ENCODE measurements at places on chromosomes 6 and 20.

GRCh38 chr6:33999567-33999966 lies 146.3 kb downstream of the GRM4 start:
- DNase-seq, result no peak

DNA sequence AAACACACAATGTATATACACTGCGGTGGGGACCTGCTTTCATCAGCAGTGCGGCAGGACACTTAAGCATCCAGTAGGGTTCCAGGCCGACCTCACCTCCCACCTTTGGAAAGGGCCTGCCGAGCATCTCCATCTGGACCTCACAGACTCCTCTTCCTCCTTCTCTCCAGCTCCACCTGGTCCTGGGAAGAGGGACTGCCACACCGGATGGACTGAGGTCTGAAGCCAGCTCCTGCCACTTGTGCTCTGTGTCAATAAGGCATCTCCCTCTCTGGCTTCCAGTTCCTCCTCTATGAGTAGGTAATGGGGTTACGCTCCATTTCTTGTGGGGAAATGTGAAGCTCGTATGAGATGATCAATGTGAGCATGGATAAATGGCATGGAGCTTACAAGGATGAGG lies 19.1 kb upstream of the NNAT start:
- no peak for DNase-seq

GRCh38 chr6:11854408-11855165 lies 76.0 kb upstream of the ADTRP start:
- DNase-seq, result no peak

DNA sequence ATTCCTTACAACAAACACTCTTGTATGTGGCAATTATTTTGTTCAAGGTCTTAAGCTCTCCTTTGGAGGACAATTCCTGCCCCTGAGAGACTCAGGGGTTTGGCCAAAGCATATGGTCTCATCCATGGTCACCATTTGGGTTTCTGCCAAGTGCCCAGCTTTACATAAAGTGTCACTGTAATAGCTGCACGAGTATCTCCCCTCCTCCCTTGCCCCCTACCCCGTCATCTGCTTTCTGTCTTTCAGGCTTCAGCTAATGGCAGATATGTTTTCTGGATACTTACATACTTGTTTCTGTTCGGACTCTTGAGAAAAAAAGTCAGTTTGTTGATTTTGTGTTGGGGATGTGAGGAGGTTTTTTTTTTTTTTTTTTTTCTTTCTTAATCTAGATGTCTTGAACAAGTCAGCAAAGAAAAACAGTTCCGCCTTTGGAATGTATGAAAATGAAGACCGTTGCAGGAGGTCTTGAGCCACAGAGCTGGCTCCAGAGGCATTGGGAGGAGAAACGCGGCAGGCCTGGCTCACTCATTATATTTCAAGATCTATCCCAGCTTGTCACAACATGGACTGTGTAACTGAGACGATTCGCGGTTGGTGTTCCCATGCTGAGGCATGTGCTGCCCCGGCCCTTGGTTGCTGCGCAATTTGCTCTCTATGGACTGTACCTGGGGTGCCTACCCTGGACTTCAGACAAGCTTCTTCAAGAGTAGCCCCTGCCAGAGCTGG lies 32.6 kb upstream of the STX16 start:
- no peak for DNase-seq

DNA sequence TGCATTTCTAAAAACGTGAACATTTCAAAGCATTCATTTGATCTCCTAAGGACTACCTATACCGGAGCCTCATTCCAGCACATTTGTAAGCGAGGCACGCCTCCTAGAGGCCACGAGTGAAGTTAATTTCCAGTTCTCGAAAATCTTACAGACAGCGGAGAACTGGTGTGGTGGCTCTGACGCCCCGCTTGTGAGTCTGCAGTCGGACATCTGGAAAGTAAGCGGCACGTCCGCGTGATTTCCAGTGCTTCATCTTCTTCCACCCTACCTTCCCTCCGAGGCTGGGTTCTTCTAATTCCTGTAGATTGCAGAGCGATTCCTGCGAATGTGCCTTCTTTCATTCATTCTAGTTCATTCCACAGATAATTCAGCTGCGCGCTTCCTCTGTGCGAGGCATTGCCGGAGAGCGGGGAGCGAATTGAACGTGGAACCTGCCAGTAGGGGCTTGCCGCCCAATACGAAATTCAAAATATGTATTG lies 810 bp upstream of the PRIM2 start:
- DNase-seq, result peak; percentile 62

DNA sequence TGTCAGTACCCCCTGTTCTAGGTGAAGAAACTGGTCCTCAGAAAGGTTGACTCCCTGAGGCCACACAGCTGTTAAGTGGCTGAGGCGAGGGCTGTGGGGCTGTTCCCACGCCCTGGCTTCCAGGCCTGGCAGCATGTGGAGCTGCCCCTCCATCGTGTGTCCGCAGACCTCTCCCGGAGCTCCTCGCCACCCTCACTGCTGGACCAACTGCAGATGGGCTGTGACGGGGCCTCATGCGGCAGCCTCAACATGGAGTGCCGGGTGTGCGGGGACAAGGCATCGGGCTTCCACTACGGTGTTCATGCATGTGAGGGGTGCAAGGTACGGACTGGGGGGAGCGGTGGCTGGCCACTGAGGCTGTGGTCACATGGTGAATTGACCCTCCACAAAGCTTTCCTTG lies 32.2 kb upstream of the FANCE start:
- no peak for DNase-seq

GRCh38 chr6:90274451-90275030 lies 22.1 kb downstream of the BACH2 start:
- DNase-seq, result no peak

DNA sequence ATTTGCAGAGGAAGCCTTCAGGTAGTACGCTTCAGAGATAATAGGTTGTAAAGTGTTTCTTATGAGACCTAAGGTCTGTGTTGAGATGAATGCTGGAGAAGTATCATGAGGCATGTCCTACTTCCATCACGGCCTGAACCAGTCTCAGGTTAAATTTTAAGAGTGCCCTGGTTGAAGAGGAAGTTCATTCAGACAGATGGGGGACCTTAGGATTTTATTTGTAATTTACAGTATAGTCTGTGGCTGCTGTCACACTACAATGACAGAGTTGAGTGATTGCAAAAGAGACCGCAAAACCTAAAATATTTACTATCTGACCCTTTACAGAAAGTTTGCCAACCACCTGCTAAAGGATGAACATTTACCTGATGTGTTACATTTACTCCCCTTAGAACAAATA lies 70.9 kb downstream of the UST start:
- DNase-seq, result no peak

DNA sequence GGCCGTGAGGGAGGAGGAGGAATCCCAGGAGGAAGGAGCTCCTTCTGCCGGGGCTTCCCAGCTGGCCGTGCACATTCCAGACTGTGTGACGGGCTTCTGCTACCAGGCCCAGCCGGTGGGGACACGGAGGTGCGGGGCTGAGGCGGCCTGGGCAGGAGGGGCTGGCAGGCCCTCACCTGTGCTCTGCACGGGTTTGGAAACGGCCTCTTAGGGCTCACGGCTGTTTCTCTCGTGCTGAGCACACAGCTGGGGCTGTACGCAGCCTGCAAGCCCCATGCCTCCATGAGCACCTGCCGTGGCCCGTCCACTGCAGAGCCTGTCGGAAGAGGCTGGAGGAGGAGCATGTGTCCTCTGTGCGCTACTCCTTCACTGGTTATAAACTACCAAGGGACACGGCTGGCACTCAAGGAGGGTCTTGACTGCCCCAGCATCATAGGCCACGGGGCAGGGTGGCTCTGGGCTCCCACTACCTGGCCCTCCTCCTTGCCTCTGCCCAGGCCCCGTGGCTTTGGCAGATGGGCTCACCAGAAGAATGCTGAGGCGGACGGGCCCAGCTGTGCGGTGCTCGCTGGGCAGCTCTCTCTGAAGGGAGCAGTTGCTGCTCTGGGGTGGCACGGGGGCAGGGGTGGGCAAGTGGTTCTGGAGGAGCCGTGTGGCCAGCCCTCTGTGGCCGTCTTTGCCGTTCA lies 15.8 kb downstream of the NPEPL1 start:
- DNase-seq, result no peak

GRCh38 chr6:129150507-129150906 lies 267.6 kb downstream of the LAMA2 start:
- DNase-seq, result no peak

GRCh38 chr20:24998121-24998520 lies 5.6 kb upstream of the APMAP start:
- no peak for DNase-seq

- no peak for DNase-seq
These were observed 46.3 kb upstream of the NCOA3 start for GRCh38 chr20:47455133-47456040.

- no peak for DNase-seq
These were observed 8.7 kb upstream of the CCN5 start for GRCh38 chr20:44706301-44707017.

DNA sequence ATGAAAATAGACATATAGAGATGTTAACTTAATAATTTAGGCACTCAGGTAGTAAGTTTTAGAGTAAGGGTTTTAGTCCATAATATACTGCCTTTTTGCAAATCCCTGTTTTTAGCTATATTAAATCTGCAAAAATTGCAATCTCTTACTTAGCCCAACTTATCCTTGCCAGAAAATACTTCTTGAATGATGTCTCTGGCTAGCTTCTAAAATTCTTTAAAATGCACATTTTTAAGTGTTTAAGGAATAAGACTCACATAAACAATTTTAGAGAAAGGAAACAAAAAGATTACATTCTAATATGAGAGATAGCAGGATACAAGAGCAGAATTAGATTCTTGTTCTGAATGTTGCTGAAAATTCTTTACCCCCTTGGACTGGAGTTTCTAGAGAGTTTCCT lies 25.8 kb upstream of the RFPL4B start:
- no peak for DNase-seq

- no peak for DNase-seq
These were observed 63.2 kb downstream of the NOL4L start for GRCh38 chr20:32521780-32522525.

DNA sequence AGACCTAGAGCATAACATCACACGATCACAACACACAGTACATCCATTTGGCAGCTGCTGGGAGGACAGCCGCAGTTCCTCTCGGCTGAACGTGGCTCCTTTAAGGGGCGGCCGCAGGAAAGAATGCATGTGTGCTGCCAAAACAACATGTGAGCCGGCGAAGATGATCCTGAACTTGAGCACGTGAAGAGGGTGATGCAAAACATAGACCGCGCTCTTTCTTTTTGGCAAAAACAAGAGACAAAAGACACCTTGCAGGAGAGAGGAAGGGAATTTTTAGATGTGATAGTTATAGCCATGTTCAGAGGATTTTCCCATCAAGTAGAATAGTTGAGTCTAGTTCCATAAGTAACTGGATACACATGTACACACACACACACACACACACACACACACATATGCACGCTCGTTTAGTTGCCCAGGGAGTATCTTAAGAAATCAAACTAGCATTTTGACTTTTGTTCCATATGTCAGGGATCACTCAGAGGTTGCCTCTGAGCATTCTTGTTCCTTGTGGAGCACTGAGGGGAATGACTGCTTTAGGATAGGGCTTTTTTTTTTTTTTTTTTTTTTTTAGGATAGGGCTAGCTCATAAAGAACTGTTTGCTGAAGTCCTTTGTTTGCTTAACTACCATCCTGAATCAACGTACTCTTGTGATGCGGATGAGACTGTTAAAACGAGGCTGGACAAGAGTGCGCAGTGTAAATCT lies 21.7 kb upstream of the RANBP9 start:
- no peak for DNase-seq

- no peak for DNase-seq
These were observed 121.1 kb downstream of the CDKAL1 start for GRCh38 chr6:20655317-20655716.

DNA sequence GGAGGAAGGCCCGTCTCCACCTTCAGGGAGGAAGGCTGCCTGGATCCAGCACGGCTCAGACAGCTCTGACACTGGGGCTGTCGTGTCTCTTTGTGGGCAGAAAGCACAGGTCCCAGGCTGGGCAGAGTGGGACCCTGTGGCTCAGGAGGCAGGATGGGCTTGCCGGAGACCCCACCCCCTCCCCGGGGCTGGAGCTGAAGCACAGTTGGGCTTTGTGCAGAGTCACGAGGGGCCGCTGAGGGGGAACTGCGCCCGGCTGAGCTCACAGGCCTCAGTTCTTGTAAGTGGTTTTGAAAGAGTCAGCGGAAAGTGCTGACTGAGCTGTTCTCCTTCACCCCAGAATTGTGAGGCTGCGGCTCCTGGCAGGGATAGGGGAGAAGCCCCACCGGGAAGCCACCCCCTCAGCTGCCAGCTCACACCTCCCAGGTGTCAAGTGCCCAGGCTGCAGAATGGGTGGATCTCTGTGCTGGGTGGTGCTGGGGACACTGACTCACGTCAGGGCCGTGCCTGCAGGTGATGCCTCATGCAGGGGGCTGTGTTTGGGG lies 145.5 kb upstream of the RNF24 start:
- no peak for DNase-seq

- DNase-seq, result no peak
These were observed at the start of gene NHSL1 for GRCh38 chr6:138499303-138500018. TSS of gene NHSL1 (minus strand) at chr6:138499494. CDS start at chr6:138499290, 204 bp downstream.

- no peak for DNase-seq
These were observed 628.2 kb downstream of the CDH26 start for GRCh38 chr20:60586269-60587050.

GRCh38 chr20:12847872-12848271 lies 160.9 kb upstream of the SPTLC3 start:
- no peak for DNase-seq

- no peak for DNase-seq
These were observed 95.6 kb downstream of the SYCP2 start for GRCh38 chr20:59837623-59838394.

DNA sequence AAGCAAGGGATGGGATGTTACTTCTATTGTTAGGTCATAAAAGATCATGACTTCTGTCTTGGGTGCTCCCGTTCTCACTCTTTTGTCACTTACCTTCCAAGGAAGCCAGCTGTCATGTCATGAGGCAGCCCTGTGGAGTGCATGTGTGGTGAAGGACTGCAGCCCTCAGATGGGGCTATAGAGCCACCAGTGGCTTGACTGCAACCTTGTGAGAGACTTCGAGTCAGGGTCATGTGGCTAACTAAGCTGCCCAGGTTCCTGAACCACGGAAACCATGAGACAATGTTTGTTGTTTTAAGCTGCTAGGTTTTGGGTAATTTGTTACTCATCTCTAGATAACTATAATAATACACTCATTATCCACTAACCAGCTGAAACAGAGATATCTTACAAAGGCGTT lies 477.1 kb downstream of the BTBD3 start:
- no peak for DNase-seq

GRCh38 chr20:20073801-20074371 lies 21.6 kb downstream of the CFAP61 start:
- DNase-seq, result peak; percentile 58

GRCh38 chr6:81890846-81891245 lies 138.4 kb upstream of the TENT5A start:
- DNase-seq, result no peak

GRCh38 chr20:23232679-23233308 lies 117.8 kb upstream of the NXT1 start:
- no peak for DNase-seq

DNA sequence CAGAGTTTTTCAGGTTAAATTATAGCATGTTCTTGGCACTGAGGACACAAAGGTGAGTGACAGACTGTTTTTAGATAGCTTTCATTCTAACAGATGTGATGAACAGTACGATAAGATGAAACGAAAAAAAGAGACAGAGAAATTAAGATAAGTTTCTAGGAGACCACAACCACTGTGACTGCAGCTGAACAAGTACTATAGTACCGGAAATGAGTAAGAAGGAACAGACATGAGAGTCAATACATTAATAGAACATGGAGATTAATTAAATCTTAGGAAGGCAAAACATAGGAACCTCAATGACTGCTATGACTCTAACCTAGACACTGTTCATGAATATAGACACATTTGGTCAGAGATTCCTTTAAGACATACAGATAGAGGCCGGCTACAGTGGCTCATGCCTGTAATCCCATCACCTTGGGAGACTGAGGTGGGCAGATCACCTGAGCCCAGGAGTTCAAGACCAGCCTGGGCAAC lies 40.2 kb downstream of the HBS1L start:
- DNase-seq, result no peak

- DNase-seq, result no peak
These were observed 163.9 kb downstream of the ANKRD60 start for GRCh38 chr20:58064411-58065010.
